Heart right ventricle (tissue), 16 donors: ENCODE measurements at places on chromosomes 7 and 10. TPM values are rescaled to one million over a fixed set of nuclear protein-coding genes. Genes with fewer than 3 reads are reported as not detected.

Gene TLX1
- polyA plus RNA-seq, result not detected

DNA sequence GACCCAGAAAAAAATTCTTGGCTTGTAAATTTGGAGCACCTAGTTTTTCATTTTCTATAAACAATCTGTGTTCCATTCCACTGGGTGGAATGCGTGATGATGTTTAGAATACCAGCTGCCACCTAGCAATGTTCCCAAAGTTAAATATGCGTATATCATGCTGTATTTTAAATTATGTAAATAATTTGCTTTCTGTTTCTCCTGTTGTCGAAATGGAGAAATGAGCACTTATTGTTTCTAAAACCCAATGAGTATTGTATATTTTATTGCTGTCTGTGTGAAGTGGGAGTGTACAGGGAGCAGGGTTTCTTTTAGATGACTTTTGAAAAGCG, 49.4 kb upstream of the CELF2 start:
- DNase-seq, result no peak

DNA sequence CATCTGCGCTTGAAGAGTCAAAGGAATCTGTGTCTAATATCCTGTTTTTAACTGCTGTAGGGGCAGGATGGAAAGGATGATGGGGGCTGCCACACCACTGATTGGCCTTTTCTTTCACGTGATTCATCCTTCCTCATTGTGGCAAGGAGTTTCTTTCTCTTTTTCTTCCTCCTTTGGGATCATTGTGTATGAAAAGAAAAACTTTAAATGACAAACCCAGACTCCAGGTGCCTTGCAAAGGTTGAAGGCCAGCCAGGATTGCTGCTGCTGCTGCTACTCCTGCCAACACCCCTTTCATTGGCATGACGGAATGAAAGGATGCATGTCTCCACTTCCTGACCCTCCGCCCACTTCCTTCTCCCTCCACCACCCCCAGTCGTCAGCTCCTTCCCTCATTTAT, 6.5 kb upstream of the OIT3 start:
- no peak for DNase-seq

GRCh38 chr7:151117565-151117964, 31.3 kb downstream of the AGAP3 start:
- DNase-seq, result no peak

- no peak for DNase-seq
Observed at GRCh38 chr7:75955331-75955955, 39.0 kb downstream of the TMEM120A start.

DNA sequence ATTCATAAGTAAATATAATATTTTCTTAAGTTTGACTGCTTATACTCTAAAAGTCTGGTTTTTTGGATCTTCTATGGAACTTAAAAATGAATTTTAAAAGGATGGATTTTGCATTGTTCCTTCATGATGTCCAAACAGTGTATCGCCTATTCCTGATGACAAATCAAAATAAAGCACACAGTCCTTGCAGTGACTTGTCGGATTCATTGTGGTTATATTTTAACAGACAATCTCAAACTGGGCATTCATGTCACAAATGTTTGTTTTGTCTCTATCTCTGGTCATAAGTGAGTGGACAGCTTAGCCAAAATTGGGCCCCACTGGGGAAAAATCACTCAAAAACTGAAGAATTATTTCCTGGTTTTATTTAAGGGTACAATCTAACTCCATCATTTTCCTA, 74.8 kb downstream of the LMBR1 start:
- DNase-seq, result no peak

DNA sequence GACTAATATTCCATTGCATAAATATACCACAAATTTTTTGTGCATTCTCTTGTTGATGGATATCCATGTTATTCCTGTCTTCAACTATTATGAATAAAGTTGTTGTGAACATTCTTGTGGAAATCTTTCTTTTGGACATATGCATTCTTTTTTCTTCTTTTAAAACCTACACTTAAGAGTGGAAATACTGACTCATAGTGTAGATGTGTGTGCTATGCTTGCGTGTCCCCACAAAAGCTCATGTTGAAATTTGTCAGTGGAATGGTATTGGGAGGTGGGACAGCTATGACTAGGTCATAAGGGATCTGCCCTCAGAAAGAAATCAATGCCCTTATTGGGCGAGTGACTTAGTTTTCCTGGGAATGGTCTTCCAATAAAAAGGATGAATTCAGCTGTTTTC, 203.6 kb upstream of the PRSS58 start:
- no peak for DNase-seq

DNA sequence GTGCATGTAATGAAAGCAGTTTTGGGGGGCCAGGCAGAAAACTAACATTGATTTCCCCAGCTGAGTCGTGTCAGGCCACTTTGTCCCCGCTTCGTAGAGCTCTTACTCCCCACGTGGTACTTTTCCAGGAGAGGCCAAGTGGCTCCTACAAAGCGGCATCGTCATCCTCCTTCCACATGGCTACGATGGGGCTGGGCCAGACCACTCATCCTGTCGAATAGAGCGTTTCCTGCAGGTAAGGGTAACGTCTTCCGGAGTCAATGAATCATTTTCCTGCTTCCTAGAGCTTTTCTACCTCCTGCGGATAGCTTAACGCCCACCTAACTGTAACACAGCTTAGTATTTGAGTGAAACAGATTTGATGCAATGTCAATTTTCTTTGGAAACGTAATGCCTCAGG, 21.7 kb upstream of the SEC61A2 start:
- DNase-seq, result no peak

DNA sequence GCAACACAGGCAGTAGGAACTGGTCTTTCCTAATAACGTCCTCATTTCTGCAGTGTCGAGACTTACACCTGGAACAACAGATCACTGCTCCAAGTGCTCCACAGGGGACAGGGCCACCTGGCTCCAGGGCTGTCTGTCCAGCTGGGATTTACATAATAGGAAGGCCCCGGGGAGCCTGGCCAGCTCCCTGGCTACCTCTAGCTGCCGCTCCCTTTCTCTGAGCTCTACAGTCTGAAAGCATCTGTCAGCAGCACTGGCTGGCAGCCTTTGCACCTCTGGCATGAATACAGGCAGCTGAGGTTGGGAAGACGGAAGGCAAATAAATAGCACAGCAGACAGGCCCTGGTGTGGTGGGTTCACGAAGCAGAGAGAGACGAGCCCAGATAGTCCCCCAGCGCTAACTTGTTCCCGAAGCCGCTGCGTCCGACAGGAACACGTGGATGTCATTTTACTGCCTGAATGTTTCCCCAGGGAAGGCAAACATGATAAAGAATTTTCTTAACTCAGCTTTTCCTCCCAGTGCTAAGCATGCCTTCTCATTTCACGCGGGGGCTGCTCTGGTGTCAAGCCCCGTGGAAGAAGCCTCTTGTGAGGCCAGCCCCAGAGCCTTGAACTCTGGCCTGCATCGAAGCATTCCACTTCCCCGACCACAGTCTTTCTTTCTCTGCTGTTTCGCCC, 105.4 kb downstream of the ITIH5 start:
- DNase-seq, result peak; percentile 85

GRCh38 chr7:19491821-19492452, 216.9 kb downstream of the POLR1F start:
- DNase-seq, result no peak

- no peak for DNase-seq
Observed at GRCh38 chr10:11838298-11838852, 15.2 kb downstream of the PROSER2 start.

Gene TMEM176A
- 19.2 TPM for polyA plus RNA-seq

Gene ELFN1
- 3.0 TPM for polyA plus RNA-seq

DNA sequence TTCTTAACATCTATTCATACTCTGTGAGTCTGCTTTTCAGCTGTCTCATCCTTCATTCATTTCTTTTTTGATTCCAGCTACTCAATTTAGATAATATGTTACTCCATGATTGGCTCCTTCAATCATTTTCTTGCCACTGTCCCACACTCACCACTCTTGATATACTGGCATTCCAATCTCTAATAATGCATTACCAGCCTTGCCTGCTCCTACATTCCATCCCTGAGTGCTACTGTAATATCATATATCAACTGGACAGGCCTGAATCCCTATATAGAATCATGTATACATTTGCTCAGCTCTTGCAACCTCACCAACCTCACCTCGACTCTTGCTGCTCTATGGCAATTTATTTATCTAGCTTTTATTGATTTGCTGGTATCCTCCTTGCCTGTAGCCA, 45.0 kb upstream of the SLC13A1 start:
- no peak for DNase-seq

Gene OR2A12
- not detected for polyA plus RNA-seq

Gene ZDHHC6
- 19.4 TPM for polyA plus RNA-seq

Gene CCDC172
- polyA plus RNA-seq, result not detected

GRCh38 chr10:130368761-130369560, 232.8 kb downstream of the GLRX3 start:
- DNase-seq, result no peak

Gene LOXL4
- 1.7 TPM for polyA plus RNA-seq

DNA sequence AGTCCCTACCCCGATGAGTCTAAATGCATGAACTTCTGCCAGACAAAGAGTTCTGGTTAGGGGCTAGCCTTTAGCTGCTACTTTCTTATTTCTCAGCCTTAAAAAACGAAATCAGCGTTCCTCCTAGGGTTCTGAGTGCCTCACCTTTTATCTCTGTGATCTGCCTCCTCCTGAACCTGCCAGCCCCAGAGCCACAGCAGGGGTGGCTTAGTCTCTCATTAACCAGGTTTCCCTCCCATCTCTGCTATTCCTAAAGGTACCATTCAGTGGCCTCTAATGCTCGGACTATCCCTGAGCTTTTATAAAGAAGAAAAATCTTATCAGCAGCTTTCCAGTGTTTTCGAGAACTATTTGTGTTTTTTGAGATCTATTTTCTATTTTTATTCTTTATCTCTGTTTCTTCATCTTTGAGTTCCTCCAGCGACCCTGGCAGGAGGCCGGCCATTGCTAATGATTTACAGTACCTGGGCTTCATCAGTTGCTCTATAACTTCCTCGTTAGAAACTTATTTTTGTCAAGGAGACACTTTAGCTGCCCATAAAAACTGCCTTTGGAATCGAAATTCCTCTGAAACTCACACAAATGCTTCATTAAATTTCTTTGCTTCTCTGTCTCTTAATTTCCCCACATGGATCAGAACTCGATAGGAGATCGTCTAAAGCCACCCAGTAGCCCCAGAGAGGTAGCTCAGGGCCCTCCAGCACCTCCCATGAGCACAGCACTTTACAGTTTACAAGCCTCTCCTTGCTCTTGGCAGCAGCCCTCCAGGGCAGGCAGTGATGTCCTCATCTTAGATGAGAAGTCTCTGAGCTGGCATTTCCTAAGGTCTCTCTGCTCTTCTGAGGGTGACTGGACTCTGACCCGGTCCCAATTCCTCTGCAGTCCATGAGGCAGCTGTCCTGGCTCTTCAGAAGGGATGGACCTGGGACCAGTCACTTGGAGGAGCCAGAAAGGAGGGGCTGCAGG, 149.1 kb downstream of the EBF3 start:
- no peak for DNase-seq

Gene GGCT
- polyA plus RNA-seq, result 31.7 TPM

DNA sequence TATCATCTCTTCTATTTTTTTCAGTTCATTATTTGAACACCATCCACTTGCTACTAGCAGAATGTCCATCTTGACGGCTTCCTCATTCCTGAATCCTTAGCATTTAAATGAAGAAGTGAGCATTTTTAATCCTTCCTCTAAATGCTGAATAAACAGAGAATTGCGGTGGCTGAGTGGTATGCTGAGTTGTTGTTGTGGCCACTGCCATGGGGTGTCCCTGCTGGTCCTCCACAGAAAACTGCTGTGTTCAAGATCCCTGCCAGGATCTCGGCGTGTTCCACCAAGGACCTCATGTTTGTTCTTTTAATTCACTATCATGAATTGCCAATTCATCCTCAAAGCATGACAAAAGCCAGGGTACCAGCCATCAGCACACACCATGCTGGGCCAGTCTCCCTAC, 48.9 kb upstream of the HABP2 start:
- no peak for DNase-seq

- peak; percentile 60 for DNase-seq
Observed at GRCh38 chr7:92836489-92836999, at the start of gene CDK6. CDK6 (minus strand) TSS chr7:92836573; CDS start chr7:92833323, 3,250 bp downstream.

DNA sequence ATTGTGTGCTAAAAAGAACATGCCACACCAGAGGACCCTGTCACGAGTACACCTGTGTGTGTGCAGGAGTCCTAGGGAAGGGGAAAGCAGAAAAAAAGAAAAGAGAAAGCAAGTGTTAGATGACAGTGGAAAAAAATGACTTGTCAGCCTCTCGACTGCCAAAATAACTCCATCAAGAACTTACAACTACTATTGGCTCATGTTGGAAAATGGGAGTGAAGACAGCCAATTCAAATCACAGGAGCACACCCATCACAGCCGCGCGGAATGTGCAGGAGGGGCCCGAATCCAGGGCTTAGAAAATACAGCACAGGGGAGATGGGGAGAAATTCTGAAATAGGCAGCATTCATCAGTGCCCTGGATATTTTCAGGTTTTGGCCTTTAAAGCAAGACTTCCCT, 38.1 kb upstream of the FOXI2 start:
- no peak for DNase-seq

- no peak for DNase-seq
Observed at GRCh38 chr7:9022456-9022855, 589.0 kb downstream of the NXPH1 start.

Gene AKR1B15
- polyA plus RNA-seq, result not detected

- DNase-seq, result no peak
Observed at GRCh38 chr7:156780724-156781455, 112.1 kb downstream of the LMBR1 start.

- no peak for DNase-seq
Observed at GRCh38 chr7:47659664-47660462, 78.0 kb upstream of the TNS3 start.

DNA sequence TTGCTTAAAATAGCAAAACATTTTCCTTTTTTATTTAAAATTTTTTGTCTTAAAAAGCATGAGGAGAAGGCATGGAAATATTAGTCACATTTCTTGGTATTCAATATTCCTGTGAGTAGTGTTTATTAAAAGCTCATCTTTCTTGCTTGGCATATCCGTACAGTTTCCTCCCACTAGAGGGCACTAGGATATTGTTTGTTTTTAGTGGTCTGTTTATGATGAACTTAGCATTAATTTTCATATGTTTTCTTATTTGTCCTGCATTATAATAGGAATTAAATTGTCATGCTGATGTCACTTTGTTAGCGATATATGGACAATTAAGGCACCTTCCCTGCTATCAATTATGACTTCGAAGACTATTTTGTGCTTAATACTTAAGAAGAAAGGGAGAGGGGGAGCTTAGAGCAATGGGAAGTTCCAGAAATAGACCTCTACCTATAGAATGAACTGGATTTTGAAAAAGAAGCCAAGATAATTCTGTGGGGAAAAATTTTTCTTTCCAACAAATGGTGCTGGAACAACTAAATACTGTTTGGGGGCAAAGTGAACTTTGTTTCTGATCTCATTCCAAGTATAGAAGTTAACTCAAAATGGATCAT, 91.0 kb upstream of the STRIP2 start:
- DNase-seq, result peak; percentile 8

- no peak for DNase-seq
Observed at GRCh38 chr10:131431978-131432690, 120.6 kb upstream of the TCERG1L start.

DNA sequence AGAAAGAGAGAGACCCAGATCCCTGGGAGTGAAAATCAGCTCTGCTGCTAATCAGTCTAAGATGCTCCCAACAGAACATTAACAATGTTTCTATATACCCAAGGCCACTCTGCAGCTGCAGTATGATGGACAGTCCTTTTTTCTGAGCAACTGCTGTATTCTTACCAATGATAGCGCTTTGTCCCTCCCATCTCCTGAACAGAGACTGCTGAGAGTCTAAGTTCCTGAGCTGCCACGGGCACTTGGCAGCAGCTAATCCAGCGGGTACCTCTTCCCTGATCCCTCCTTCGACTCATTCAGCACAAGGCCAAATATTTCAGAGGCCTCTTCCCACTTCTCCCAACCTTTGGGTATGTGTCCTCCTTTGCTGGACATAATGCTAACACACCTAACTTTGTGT, 7.7 kb downstream of the CPVL start:
- DNase-seq, result no peak
